GM23248 (cell line): ENCODE measurements at places on chromosomes 6 and 20.

- DNase-seq = no peak
These were observed 23.1 kb downstream of the FKBP5 start for GRCh38 chr6:35665573-35665972.

DNA sequence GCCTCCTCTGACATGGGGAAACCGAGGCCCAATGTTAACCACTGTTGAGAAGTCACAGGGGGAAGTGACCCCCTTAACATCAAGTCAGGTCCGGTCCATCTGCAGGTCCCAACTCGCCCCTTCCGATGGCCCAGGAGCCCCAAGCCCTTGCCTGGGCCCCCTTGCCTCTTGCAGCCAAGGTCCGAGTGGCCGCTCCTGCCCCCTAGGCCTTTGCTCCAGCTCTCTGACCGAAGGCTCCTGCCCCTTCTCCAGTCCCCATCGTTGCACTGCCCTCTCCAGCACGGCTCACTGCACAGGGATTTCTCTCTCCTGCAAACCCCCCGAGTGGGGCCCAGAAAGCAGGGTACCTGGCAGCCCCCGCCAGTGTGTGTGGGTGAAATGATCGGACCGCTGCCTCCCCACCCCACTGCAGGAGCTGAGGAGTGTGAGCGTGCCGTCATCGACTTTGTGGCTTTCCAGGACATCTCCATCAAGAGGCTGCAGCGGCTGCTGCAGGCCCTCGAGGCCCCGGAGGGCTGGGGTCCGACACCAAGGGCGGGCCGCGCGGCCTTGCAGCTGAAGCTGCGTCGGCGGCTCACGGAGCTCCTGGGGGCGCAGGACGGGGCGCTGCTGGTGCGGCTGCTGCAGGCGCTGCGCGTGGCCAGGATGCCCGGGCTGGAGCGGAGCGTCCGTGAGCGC, 1.6 kb downstream of the TNFRSF6B start:
- DNase-seq = no peak

GRCh38 chr20:1900321-1900801, 5.2 kb downstream of the SIRPA start:
- DNase-seq = peak; percentile 85

DNA sequence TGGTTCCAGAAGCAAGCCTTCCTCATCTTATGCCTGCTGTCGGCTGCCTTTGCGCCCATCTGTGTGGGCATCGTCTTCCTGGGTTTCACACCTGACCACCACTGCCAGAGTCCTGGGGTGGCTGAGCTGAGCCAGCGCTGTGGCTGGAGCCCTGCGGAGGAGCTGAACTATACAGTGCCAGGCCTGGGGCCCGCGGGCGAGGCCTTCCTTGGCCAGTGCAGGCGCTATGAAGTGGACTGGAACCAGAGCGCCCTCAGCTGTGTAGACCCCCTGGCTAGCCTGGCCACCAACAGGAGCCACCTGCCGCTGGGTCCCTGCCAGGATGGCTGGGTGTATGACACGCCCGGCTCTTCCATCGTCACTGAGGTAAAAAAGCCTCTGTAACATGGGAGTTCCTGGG, 366 bp downstream of the SLC22A1 start:
- DNase-seq = no peak

DNA sequence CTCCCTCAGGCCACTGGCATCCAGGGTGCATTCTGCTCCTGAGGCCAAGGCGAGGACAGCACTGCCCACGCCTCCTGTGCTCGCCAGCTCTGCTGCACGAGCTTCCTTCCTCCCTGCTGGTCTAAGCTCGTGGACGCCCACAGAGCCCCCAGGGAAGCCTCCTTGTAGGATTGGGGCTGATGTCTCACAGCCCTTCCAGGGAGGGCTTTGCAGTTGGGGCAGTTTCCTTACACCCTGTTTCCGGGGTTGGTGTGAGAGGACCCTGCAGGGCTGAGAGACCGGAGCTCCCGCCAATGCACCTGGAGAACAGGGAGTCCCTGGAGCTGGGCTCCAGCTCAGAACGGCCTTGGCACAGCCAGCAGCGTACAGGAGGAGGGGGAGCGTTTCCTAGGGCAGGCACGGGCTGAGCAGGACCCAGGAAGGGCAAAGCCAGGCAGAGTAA, 172.4 kb upstream of the PDE10A start:
- DNase-seq = no peak

DNA sequence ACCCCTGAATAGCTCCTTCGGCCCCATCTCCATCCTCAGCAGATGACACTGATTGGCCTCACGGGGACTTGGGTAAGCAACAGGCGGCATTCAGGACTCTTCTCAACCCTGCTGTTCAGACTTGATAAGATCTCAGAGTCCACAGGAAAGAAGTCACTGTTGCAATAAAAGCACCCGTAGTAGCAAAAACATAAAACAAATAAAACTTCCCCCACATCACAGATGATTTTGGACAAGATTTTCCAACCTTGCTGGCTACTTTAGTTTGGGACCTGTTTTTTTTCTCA, 17.1 kb upstream of the C20orf144 start:
- no peak for DNase-seq

DNA sequence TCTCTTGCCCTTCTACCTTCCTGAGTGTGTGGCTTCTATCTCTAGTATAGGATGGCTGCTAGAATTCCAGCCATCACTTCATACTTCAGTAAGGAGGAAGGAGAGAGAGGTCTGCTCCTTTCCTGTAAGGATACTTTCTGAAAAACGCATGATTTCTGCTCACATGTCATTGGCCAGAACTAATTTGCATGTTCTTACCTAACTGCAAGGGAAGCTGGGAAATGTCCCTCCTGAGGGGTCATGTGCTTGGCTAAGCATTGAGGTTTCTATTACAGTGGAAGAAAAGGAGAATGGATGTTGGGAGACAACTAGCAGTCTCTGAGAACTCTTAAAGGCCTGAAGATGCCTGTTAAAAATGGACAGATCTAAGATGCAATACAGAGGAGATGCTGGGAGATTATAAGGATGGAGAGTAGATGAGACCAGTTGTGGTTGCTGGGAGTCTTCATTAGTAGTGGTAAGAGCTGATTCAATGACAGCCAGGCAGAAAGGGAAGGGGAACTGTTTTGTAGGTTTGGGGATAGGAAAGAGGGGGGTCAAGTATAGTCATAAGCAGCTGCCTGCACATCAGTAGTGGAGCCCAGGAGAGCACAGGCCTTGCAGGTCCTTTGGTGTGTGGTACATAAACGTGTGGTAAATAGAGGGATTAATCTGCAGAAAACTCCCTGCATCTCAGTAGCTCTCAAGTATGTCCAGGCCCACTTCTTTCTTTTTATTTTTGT, 20.2 kb downstream of the CDS2 start:
- DNase-seq = no peak

- no peak for DNase-seq
These were observed 466.5 kb upstream of the RNF217 start for GRCh38 chr6:124495665-124496190.

DNA sequence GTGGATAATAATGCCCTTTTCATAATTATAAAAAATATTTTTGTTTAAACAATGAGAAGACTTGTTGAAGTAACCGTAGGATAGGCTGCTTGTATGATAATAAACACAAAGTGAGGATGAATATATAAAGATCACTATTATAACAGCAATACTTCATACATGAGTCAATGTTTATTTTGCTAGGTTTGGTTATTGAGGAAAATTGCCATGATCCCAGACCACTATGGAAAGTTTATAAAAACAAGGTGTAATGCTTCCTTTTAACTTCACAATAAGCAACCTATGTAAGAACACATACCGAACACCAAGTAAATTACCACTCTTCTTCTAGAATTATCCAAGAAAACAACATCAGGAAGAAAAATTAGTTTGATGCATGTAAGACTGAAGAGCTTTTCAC, 495.3 kb upstream of the RNF217 start:
- DNase-seq = no peak

GRCh38 chr6:168626046-168626602, 185.1 kb downstream of the SMOC2 start:
- no peak for DNase-seq

DNA sequence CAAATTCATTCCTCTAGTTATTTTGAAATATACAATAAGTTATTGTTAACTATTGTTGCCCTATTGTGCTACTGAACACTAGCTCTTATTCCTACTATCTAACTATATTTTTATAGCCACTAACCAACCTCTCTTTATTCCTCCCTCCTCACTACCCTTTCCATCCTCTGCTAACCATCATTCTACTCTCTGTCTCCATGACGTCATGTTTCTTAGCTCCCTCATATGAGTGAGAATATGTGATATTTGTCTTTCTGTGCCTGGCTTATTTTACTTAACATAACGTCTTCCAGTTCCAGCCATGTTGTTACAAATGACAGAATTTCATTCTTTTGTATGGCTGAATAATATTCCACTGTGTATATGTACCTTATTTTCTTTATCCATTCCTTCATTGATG, 95.3 kb downstream of the ATXN1 start:
- DNase-seq = no peak

GRCh38 chr20:17943343-17943742, 25.3 kb downstream of the SNX5 start:
- no peak for DNase-seq

- no peak for DNase-seq
These were observed 1.2 kb upstream of the DLGAP4 start for GRCh38 chr20:36304786-36305495.

GRCh38 chr6:42402184-42402583, 49.5 kb downstream of the TRERF1 start:
- peak; percentile 62 for DNase-seq

- no peak for DNase-seq
These were observed 10.2 kb upstream of the DNAJC5 start for GRCh38 chr20:63884506-63885263.

DNA sequence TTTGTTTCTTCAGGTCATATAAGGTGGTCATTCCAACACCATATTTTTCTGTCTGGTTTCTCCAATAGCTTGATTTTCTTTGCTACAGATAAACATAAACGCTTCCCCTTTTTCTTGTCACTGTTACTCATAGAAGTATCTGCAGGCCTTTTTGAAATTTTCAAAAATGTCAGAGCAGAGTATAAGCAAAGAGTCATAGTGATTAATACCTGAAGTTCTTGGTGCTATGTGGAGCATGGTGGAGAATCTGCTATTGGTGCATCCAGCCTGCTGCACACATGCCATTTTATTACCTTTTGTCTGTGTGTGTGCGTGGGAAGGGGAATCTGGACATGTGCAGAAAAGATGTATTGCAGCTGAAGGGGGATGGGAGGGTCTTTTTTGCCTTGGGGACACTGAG, 19.7 kb downstream of the STX11 start:
- no peak for DNase-seq

- DNase-seq = peak; percentile 60
These were observed 32.1 kb upstream of the RIN2 start for GRCh38 chr20:19725814-19726525.

GRCh38 chr20:61795669-61796630, 269.7 kb downstream of the TAF4 start:
- DNase-seq = no peak

DNA sequence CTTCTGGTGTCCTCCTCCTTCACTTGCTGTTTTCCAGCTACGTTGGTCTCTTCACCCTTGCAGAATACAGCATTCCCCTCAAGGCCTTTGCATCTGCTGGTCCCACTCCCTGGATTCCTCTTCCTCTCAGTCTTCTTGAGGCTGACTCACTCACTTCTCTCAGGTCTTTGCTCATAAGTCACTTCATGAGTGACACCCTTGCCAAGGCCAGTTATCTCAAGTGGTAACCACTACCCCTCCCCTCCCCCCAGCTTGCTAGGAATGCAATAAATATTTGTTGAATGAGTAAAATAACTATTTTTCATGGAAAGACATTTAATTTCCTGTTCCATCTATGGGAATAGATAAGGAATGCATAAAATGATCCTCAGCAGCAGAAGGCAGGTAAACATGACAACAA, 131.7 kb downstream of the PLCB4 start:
- DNase-seq = peak; percentile 64

DNA sequence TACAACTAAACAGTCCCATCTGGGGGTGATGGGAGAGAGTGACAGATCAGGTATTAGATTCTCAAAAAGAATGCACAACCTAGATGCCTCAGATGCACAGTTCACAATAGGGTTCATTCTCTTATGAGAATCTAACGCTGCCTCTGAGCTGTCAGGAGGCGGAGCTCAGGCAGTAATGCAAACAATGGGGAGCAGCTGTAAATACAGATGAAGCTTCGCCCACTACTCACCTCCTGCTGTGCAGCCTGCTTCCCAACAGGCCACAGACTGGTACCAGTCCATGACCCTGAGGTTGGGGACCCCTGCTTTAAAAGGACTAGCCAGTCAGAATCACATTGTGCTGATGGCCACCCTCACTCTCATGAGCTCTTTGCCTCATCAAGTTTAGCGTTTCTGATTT, 247.0 kb upstream of the KCNQ5 start:
- DNase-seq = no peak

- DNase-seq = no peak
These were observed 701.7 kb upstream of the CITED2 start for GRCh38 chr6:140076105-140076504.

GRCh38 chr6:137522831-137523230, 28.6 kb upstream of the OLIG3 start:
- DNase-seq = no peak

GRCh38 chr6:159716247-159717096, 10.8 kb upstream of the WTAP start:
- peak; percentile 98 for DNase-seq

DNA sequence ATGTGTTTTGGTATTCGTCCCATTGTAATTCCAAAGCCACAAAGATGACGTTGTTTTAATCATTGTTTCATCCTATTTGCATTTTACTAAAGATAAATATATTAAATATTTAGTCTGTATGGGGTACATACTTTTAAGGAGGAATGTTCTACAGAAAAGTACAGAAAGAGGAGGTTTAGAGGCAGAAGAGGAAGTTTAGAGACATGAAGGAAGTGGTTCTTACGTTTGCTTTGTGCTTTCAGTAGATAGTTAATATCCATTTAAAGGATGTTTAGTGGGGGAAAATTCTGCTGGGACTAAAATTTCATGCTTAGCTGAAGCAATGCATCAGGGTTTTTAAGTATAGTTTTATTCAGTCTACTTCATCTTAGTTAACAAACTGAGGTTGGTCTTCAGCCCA, 116.6 kb downstream of the CRYBG1 start:
- DNase-seq = no peak

DNA sequence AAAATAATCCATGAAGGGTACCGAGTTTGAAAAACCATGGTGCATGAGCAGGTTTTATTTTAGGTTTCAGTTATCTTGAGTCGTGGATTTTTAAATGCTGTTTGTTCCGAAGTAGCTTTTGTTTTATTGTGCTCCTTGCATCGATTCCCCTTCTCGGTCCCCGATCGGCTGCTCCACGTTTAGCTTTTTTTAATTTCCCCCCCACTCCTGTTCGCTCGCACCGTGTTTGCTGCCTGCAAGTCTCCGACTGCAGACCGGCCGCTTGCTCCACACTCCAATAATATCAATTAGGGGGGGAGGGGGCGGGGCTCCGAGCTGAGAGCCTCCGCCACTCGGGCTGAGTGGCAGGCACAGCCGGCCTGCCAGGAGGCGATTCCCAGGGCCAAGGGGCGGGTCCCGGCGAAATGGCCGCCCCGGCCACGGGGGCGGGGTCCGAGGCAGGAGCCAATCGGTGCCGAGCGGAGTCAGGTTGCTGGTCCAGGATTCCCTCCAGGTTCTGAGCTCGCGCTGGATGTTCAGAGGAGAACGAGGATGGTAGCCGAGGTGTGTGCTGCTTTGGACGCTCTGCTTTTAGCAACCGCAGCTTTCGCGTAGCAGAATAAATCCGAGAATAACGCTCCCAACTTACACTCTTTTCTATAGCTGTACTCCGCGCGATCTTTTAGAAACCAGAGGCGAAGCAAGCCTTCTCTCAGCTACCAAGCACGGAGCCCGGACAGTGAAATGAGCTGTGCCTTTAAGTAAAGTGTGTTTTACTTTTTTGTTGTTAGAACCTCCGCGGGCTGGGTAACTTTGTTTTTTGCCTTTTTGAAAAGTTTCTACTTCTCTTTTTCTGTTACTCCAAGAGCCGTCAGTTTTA, at the start of gene EPHA7:
EPHA7 (minus strand) TSS at position 256 of the 859 bp plus-strand sequence; CDS start at position 38, 218 bp downstream.
- peak; percentile 84 for DNase-seq
